ENCODE measurements at places on chromosomes 16 and 17.

GRCh38 chr16:29765167-29766032 is 12.7 kb upstream of the ZG16 start:
- DNase-seq: peak; percentile 42

- DNase-seq: no peak
Observed at GRCh38 chr17:10171122-10171571, 27.3 kb downstream of the GAS7 start.

- DNase-seq: no peak
Observed at GRCh38 chr16:57509231-57509923, 23.1 kb upstream of the DOK4 start.

DNA sequence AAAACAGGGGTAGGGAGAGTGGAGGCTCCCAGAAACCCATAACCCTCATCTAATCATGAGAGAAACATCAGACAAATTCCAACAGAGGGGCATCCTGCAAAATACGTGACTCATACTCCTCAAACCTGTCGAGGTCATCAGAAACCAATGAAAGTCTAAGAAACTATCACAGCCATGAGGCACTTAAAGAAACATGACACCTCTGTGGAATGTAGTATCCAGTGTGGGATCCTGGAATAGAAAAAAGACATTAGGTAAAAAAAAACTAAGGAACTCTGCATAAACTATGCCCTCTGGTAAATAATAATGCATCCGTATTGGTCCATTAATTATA is 16.4 kb downstream of the CDH5 start:
- no peak for DNase-seq

- DNase-seq: no peak
Observed at GRCh38 chr16:12323007-12323758, 346.6 kb downstream of the SNX29 start.

GRCh38 chr16:79970551-79971236 is 370.2 kb upstream of the MAF start:
- no peak for DNase-seq

- DNase-seq: no peak
Observed at GRCh38 chr16:65024767-65025178, 97.1 kb downstream of the CDH11 start.

GRCh38 chr16:19830902-19831560 is 53.6 kb downstream of the GPRC5B start:
- no peak for DNase-seq

DNA sequence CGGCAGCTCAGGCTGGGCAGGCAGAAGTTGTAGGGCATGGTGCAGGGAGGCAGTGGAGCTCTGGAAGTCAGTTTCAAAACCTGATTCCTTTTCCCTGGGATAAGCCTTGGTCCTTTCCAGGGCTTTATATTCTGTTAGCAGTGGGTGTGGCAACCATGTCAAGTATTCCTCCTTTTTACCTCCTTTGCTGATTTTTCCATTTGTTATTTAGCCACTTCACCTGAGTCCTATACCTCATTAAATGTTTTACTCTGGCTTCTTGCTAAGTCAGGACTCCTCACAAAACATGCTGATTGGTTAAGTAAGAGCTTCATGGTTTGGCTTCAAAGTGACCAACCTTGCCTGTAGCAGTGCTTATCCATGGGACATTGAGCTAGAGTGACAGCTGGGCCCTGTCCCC is at the start of gene KRT33B:
Gene KRT33B, minus strand, starts transcription at position 101 of the 400 bp plus-strand sequence. Its CDS starts 63 bp downstream, at position 38.
- no peak for DNase-seq

DNA sequence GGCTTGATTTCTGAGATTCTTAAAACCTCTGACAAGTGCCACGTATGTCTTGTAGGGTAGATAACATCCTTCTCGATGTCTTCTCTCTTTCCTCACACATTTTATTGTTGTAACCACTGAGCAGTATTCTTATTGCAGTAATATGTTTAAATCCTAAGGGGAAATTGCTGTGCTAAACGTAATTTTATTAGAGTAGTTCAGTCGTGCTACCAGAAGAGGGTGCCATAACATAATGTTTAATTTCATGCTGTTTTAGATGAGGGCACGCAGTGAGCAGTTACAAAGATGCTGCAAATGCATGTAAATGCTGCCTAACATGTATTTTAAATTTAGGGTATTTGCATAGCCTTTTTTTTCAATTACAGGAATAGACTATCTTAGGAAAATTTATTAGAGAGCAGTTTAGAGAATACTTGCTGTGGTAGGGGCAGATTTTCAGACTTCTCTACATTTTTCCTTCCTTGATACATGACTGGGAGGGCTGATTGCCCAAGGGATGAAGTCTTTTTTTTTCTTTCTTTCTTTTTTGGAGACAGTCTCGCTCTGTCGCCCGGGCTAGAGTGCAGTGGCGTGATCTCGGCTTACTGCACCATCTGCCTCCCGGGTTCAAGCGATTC is 51.7 kb downstream of the GAN start:
- DNase-seq: peak; percentile 38

GRCh38 chr17:57445772-57446472 is 189.6 kb downstream of the MSI2 start:
- DNase-seq: no peak

DNA sequence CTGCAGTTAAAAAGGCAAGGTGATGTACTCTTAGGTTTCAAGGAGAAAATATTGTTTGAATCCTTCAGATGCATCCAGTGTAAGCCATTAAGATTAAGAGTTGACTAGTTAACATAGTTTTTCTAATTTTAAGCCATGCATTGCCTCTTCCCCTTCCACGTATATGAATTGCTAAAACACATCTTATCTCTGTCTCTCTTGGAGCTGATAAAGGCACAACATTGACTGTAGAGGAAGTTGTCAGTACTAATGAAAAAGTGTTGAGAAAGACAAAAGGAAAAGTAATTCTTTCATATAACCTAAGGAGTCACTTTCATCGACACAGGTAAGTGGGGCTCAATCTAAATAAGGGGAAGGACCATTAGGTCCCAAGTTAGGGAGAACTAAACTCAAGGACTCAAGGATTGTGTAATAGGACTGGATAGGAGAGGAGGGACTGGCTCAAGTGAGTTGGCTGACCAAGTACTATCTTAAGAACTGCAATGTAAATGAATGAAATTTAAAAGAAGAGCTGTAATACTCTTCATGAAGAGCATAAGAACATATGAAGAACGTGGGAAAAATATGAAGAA is 55.6 kb downstream of the GRB7 start:
- DNase-seq: no peak

- no peak for DNase-seq
Observed at GRCh38 chr17:26773189-26774188, 520.4 kb upstream of the WSB1 start.

GRCh38 chr17:1169221-1169928 is 10.4 kb downstream of the ABR start:
- DNase-seq: no peak

- DNase-seq: no peak
Observed at GRCh38 chr17:76234354-76234679, 6.0 kb downstream of the RNF157 start.

- DNase-seq: no peak
Observed at GRCh38 chr16:56643080-56643778, 4.8 kb downstream of the MT1A start.

GRCh38 chr17:54902611-54903010 is 2.0 kb downstream of the TOM1L1 start:
- no peak for DNase-seq

- no peak for DNase-seq
Observed at GRCh38 chr17:73943416-73944110, 259.9 kb upstream of the RPL38 start.

GRCh38 chr17:68759343-68760140 is 158.4 kb upstream of the FAM20A start:
- DNase-seq: peak; percentile 79

- no peak for DNase-seq
Observed at GRCh38 chr17:67439269-67439668, 62.2 kb downstream of the PITPNC1 start.

DNA sequence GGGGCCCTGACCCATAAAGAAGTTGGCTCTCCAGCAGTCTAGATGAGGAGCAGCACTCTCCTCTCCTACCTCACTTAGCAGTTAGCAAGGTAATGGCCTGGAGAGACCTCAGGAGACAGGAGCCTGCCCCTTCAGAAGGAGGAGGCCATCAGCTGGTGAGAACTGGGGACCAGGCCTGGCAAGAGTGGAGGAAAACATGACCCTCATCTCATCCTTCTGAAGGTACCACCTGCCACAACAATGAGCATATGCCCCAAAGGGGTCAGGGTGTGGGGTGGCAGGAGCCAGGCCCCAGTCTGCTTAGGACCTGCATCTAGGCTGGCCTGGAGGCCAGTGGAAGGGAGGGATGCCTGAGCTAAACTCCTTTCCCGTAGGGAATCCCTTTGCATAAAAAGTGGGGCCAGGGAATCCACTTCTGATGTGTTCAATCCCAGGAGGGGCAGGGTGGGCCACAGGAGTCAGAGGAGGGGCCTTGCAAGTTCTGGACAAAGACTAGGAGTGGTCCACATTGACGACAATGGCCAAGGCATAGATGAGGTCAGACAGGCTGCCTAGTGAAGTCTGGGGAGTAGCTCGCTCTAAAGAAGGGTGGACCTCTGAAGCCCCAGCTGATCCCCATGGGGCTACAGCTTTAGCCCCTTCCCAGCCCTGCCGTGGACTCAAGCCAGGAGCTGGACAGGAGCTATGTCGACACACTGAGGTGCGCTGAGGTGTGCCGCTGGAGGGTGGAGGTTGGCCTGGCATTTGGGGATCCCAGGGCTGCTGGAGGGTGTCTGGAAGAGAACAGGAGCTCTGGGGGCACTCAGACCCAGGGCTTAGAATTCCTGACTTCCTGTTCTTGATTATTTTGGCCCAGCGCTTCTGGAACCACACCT is 986 bp downstream of the SEBOX start:
- DNase-seq: no peak

DNA sequence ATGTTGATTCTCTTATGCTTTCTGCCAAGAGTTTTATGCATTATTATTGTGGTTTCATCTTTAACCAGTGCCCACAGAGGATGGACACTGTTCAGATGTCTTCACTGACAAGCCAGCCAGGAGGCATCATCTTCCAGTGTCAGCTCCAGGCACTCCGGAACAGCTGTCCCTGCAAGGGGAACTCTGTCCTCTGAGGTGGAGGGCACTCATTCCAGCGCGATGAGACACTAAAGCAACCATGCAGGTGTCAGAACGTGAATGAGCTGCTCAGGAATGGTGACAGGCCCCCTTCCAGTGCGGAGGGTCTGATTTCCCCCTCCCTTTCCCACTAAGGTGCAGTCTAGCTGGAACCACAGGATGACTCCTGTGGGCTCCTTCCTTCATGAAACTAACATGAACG is 117.5 kb downstream of the NOG start:
- DNase-seq: no peak

DNA sequence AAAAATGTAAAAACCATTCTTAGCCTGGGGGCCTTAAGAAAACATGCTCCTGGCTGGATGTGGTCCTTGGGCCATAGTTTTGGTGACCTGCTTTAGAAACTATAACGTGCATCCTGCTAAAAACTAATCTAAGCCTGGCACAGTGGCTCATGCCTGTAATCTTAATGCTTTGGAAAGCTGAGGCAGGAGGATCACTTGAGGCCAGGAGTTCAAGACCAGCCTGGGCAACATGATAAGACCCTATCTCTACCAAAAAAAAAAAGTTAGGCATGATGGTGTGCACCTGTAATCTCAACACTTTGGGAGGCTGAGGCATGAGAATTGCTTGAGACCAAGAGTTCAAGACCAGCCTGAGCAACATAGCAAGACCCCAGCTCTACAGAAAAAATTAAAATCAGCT is 183.8 kb upstream of the CHMP6 start:
- no peak for DNase-seq

DNA sequence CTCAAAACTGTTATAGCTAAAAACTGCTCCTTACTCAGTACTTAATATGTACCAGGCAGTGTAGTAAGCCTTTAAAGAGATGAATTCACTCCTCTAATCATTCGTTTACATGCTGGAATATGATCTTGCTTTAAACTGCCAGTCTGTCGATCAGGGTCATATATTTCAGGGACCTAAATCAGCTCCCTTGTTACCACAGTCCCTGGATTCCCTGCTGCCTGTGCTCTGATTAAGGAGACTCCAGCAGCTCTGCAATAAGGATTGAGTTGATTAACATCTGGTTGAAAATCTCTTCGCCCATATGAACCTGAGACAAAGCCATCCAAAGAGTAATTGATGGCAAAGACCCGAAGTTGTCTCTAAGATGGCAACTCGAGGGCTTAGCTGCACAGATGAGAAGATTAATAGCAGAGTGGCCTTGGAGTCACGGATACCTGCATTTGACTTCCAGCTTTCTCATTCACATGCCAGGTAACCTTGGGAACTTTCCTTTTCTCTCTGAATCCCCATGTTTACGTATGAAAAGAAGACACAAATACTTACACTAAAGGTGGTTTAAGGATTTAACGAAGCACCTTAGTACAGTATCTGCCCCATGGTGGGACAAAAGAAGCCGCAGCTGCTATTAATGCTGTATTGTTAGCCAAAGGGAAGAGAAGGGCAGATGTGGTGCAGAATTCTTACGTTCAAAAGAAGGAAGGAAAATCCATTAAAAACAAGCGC is 68.2 kb downstream of the VAT1L start:
- no peak for DNase-seq

GRCh38 chr17:15411384-15412198 is 55.8 kb downstream of the CDRT4 start:
- no peak for DNase-seq

GRCh38 chr16:57563487-57563750 is 21.0 kb downstream of the ADGRG5 start:
- DNase-seq: no peak

GRCh38 chr17:56317351-56318208 is 164.3 kb downstream of the ANKFN1 start:
- DNase-seq: no peak

DNA sequence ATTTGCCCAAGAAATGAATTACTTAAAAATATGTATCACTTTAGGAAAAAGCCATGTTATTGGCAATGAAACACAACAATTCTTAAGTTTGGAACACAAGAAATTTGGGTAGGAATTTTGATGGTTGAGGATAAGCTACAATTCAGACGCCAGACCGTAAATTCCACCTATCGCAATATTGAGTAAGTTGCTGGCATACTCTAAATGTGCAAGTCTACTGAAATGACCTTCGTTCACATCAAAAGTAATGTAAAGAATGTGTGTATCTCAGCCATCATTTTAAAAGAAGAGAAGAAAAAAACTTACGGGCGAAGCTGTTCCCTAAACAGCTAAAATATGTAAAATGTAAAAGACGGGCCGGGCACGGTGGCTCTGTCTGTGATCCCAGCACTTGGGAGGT is 33.4 kb downstream of the UBE2G1 start:
- no peak for DNase-seq

DNA sequence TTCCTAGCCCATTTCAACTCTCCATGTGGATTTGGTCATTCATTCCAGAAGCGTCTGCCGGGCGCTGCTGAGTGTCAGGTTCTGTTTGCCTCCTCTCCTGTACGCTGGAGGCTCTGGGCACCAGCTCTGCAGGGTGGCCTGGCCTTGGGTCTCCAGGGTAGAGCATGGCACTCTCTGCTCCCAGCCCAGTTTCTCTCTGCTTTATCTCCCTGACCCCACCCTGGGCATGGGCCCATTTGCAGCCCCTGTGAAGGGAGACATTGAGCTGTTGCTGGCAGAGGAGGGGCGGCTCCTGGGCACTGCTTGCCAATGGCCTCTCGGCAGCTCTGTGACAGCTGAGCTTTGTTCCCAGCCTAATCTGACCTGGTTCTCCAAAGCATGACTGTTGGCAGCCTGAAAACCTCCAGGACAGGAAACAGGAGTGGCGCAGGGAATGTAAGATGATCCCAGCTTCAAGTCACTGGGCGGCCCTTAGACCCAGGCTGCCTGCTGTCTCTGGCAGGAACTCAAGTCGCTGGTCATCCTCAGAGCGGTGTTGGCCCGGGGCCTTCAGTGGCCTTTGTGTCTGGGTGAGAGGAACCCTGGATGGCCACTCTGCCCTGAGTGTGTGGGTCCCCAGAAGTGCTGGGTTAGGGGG is 146.8 kb downstream of the SEC14L1 start:
- peak; percentile 26 for DNase-seq

GRCh38 chr17:40338941-40339649 is 25.4 kb downstream of the GJD3 start:
- DNase-seq: no peak
